Left kidney (tissue), 8 donors: ENCODE measurements at places on chromosomes 7 and 10.

- DNase-seq, result no peak
Measured at GRCh38 chr10:33796680-33797079, 462.2 kb upstream of the NRP1 start.

GRCh38 chr10:132685101-132685891, 100.7 kb downstream of the NKX6-2 start:
- DNase-seq, result no peak

DNA sequence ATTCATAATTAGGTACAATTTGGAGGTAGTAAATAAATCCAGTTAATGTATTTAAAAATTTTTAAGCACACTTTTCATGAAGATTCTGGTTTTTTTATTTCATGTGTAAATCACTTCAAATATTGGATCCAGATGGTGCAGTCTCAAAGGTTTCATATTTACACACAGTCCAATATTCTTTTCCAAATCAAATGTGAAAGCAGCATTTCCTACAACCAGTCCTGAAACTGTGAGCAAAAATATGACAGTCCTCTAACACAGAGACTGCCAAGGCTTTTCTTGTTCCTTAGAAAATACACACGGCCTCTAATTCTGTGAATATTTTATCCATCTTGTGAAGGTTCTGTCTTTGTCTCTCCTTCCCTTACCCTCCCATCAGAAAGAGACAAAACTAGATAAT, 645.9 kb downstream of the ARL4A start:
- DNase-seq, result no peak

- peak; percentile 73 for DNase-seq
Measured at GRCh38 chr10:46284286-46285229, 2.2 kb upstream of the ANTXRL start.

DNA sequence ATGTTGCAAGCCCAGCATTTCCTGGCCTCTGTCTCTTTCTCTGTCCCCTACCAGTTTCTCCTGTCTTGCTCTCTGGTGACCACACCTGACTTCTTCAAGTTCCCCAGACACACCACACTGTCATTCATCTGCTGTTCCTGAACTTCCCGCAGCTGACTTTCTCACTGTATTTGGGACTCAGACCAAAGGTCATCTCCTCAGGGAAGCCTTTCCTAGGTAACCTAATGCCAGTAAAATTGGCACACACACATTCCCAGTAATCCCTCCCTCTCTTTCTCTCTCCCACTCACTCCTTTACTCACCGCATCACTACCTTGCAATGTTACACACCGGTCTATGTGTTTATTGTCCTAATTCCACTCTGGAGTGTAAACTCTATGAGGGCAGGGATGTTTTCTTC, 81.7 kb downstream of the ELMO1 start:
- DNase-seq, result no peak

GRCh38 chr7:73809467-73809951, 21.3 kb upstream of the CLDN4 start:
- DNase-seq, result no peak

DNA sequence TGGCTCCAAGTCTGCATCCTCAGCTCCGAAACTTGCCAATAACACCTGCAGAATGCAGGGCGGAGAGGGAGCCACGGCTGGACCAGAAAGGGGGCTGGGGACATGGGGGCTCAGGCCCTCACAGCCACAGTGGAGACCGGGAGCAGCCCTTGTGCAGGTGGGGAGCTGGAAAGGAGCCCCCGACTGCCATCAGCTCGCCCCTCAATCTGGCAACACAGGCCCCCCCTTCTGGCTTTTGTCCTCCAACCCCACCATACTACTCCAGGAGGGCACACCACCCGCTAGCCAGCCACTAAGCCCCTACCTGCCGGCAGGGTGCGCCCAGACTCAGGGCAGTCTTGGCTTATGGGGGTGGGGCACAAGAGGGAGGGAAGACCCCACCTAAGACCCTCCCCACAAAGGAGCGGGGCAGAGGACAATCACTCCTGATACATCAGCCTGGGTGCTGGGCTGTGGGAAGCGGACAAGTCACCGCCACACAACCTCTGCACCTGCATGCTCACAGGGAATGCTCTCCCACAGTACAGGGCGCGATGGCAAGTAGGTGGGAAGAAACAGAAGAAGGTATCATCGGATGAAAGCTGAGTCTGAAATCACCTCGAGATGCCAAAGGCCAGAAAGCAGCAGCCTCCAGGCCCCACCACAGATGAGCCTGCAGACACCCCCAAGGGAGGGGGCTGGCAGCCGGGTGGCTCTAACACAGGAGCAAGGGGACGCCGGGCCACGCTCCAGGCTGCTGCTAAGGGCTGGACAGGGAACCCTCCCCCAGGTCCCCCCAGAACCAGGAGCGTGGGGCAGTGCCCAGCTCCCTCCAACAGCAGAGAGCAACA, 265.3 kb downstream of the ELFN1 start:
- DNase-seq, result no peak

GRCh38 chr7:127632276-127632910, 14.5 kb upstream of the PAX4 start:
- DNase-seq, result no peak

GRCh38 chr7:88020953-88021665, 87.1 kb downstream of the ADAM22 start:
- no peak for DNase-seq

GRCh38 chr10:25758041-25758457, 176.0 kb upstream of the MYO3A start:
- DNase-seq, result peak; percentile 46

GRCh38 chr7:151658778-151659177, 139.1 kb upstream of the RHEB start:
- DNase-seq, result no peak

GRCh38 chr7:156703773-156704482, 63.4 kb downstream of the RNF32 start:
- no peak for DNase-seq

- no peak for DNase-seq
Measured at GRCh38 chr10:95963991-95964389, 56.2 kb downstream of the CC2D2B start.
